Activated CD8-positive, alpha-beta memory T cell treated with anti-CD3 and anti-CD28 coated beads for 1 hour (primary cell): ENCODE measurements at places on chromosomes 6 and 20.

GRCh38 chr6:160586374-160586773, 77.7 kb downstream of the LPA start:
- no peak for DNase-seq

DNA sequence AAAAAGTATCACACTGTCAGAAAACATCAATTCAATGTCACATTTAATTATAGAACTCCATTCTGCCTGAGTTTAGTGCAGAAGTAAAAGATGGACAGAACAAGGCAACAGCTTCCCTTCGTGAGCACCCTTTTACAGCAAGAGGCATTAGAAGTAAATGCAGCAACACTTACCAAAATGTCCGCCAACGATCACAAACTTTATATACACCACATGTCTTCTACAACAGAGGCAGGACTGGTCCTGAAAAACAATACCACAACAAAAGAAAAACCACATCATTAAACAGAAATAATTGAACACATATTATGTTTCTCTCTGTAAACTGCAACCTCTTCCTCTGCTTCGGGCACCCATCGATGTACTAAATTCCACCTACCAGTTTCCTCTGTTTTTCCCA, 92.9 kb downstream of the FYN start:
- no peak for DNase-seq

DNA sequence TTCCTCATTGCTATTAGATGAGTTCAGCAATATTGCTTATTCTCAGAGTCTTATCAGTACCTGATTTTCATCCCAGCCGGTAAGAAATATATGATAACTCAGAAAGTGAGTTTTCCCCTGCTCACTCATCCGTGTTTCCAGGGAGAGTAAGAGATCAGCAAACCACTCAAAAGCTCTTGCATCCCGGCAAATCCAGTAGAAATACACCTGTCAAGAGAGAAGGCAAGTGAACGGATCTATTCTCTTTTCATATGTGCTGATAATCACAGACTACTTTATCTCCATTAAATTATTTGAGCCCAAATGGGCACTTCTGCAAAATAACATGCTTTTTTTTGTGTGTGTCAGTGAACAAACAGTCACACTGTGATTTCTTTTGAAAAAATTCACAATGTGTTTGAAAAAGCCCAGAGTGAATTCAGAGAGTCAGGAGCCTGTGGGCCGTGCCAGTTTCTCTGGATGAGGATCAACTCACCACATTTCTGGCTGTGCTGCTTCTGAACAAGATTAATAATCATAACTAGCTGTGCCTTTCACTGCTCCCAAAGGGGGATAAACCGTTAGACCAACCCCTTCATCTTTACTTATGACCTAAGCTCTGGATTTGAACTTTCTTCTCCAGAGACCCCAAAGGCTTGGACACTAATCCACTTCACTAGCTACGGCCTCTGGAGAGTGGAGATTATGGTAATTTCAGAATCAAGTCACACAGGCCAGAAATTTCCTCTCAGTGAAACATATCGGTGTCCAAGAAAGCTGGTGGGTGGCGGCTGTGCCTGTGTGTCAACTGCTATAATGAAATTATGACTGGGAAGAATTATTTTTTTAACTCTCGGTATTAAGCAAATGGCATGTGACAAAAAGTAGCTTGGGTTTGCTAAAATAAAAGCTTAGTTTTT, 44.2 kb downstream of the NOX3 start:
- DNase-seq = no peak

DNA sequence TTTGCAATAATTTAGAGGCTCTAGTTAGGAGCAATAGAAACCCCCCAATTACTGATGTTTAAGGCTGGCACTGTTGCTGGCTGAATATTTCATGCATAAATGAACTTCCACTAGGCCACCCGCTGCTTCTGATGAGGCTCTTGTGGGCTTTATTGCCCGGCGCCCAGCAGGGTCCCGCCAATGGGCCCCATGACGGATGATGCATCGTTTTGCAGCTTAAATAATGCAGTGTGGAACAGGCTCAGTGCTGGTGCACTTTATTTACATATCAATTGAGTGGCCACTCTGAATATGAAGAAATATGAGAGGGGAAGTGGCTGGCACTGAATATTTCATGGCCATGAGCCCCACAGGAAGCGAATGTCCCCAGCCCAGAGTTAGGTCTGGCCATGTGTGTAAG, 155.3 kb upstream of the MAFB start:
- no peak for DNase-seq

- no peak for DNase-seq
These were observed 7.4 kb upstream of the KLHL32 start for GRCh38 chr6:96917098-96917497.

- DNase-seq = no peak
These were observed 114.1 kb downstream of the SCAF8 start for GRCh38 chr6:154847318-154847717.

- no peak for DNase-seq
These were observed 42.0 kb upstream of the ASIP start for GRCh38 chr20:34199183-34199582.

DNA sequence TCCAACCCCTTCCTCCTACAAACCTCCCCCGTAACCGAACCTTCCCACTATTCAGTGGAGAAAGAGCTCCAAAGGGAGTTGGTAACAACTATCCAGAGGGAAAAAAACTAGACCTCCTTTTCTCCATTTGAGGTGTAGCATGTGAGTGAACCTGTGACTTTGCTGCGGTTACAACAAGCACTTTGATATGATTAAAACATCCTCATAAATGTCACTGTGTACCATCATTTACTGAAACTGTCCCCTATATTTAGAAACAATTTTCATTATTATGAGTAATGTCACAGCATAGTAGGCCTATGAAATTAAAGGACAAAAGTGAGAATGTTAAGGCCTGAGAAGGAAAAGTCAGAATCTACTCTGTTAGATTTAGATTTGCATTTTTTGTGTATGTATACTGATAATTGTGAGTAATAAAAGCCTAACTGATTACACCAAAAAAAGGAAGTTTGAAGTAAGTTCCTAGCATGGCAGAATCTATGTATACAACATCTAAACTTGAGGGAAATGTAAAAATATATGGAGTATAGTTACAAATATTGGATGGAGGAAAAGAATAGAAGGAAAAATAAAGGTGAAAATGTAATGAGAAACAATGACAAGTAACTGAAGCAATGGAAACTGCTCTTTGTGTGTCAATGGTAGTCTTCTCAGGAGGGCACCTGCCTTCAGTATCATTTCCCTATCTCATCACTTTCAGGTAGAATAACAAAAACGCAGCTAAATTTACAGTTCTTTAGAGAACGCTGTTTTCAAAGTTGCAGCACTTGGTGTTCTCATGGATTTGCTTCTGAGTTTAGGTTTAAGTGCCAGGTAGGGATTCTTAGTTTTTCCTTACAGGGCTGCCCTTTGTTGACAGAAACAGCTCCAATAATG, 145.9 kb downstream of the IMPG1 start:
- no peak for DNase-seq

- no peak for DNase-seq
These were observed 93.6 kb downstream of the FOXC1 start for GRCh38 chr6:1703091-1703855.

GRCh38 chr6:252775-253535, 39.3 kb upstream of the DUSP22 start:
- DNase-seq = no peak

- DNase-seq = no peak
These were observed 406.6 kb upstream of the IRAK1BP1 start for GRCh38 chr6:78460711-78461110.

DNA sequence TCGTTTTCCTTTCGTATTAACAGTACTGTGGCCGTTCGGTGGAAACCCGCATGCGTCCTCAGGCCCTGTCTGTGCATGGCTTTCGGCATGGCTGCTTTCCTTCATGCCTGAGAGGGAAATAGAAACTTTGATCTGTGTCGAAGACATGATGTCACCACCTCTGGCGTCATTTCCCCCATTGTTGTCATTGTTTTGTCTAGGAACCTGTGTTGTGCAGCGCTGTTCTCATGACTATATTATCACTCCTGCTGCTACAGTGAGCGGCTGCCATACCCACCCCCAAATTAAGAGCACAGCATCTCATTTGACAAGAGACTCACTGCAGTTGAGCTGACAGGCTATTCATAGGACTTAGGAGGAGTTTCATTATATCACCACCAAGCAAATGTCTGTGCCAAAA, 172.3 kb downstream of the TMEM242 start:
- DNase-seq = no peak

GRCh38 chr20:1119524-1119923, 1.1 kb downstream of the PSMF1 start:
- no peak for DNase-seq

DNA sequence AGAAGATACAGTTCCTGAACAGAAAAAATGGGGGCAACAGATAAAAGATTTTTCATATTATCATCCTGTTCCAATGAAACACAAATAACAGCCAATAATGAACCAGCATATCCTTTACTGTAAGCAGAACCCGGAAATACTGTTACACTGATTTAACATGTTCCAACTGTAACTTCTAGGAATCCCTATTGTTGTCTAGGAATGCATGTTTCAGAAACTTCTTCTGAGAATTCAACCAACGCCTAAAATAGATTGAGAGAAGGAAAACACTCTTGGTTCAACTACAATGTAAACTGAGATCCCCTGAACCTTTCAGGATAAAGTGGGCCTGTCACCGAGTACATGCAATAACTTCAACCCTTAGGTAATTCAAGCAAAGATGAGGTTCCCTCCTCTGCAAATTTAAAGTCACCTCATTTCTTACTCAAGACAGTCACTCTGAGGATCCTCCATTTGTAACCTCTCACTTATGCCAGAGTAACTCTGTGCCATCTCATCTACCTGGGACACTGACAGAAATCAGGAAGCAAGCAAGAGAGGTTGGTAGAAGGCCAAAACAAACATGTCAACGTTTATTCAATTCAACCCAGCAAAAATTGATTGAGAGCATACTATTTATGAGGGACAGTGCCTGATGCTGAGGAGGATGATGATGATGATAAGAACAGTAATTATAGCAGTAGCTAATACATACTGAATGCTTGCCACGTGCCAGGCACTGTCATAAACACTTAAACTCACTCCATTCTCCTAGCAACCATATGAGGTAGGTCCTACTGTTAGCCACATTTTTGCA, 14.1 kb downstream of the UBE3D start:
- DNase-seq = no peak

GRCh38 chr20:37142708-37143107, 36.4 kb upstream of the RPN2 start:
- DNase-seq = no peak

- DNase-seq = no peak
These were observed 4.1 kb downstream of the PLCB4 start for GRCh38 chr20:9072861-9073500.

DNA sequence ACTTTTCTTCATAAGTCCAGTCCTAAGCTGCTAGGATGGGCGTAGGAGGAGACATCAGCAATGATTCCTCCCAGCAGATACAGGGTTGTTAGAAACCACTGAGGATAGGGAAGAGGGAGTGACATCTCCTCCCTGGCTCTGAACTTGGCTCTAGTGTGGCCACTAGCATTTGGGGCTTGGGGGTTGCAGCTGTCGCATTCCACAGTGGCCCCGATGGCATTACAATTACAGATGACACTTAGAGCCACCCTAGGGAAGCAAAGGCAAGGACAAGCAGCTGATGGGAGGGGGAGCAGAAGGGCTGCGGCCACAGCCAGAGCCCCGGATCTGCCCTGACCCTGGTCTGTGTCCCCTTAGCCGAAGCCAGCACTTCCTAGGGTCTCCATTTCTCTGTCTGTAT, 9.5 kb upstream of the CDKN1A start:
- DNase-seq = no peak

DNA sequence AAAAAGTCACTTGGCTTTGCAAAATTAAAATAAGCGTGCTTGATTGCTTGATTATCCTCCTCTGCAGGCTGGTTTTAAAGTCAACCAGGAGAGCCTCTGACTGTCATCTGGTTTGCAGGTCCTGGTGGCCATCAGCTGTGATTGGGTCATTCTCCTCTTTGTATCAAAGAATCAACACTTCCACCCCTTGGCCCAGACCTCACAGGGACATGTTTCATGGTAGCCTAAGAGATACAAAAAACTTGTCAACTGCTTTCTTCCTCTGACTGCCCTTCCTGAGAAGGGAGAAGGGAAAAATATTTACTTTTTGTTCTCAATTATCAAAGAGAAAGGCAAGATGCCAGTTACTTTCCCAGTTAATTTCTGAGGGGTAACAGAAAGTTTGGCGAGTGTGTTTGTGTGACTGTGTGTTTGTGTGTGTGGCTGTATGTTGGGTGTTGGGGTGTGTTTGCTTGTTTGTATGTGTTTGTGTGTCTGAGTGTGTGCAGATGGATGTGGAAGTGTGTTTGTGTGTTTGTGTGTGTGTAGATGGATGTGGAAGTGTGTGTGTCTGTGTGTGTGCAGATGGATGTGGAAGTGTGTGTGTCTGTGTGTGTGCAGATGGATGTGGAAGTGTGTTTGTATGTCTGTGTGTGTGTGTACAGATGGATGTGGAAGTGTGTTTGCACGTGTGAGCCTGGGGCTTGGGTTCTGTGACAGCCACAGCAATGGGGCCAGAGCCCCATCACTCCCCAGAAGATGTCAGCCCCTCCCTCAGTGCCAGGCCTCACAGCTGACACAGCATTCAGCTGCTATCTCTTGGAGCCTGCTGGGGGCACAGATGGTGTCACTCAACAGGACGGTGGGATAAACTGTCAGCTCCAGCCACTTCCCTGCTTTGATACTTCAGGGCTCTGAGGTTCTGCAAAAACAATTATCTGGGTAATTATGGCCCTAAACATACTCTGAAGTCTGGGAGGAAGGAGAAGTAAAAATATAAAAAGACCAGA, 98.6 kb upstream of the RNF24 start:
- DNase-seq = no peak

GRCh38 chr20:23434521-23435313, 4.8 kb upstream of the CSTL1 start:
- DNase-seq = no peak

- no peak for DNase-seq
These were observed 18.3 kb downstream of the BTN2A1 start for GRCh38 chr6:26475823-26476729.

GRCh38 chr6:121395736-121396135, 39.7 kb upstream of the GJA1 start:
- DNase-seq = no peak

GRCh38 chr6:42714098-42714761, 8.2 kb downstream of the PRPH2 start:
- DNase-seq = no peak

DNA sequence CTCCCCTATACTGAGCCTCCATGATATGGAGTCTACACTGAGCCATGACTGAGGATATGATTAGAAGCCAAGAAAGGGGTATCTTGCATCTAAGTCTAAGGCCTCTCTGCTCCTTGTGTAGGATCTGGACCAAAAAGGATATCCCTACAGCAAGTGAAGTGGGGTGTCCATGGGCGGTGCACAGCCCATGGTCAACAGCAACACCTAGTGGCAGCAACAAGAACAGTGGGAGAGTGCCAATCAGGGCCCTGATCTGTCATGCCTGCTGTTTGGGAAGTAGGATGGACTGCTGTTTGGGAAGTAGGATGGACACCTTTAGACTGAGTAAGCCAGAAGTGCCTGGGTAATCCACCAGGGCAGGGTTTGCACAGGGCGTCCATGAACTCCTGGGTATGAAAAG, 22.4 kb downstream of the PTGIS start:
- no peak for DNase-seq

DNA sequence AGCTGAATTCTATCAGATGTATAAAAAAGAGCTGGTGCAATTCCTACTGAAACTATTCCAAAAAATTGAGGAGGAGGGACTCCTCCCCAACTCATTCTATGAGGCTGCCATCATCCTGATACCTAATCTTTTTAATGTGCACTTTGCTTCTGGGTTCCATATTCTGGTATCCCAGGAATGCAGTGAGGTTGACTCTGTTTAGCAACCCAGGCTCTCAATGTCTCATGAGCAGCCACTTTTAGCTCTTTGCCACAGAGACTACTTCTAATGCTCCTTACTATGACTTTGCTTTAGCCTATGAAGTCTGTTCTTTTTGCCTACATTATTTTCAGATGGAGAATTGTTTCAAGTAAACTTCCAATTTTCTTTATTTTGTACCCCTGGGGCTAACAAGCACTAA, 185.5 kb upstream of the NRSN1 start:
- no peak for DNase-seq
